IPS DF 6.9 (cell line): ENCODE measurements at places on chromosomes 7 and 10.

- no peak for DNase-seq
Measured at GRCh38 chr7:30285067-30285535, 704 bp downstream of the ZNRF2 start.

- DNase-seq, result no peak
Measured at GRCh38 chr10:61217851-61218565, 235.2 kb downstream of the TMEM26 start.

- DNase-seq, result no peak
Measured at GRCh38 chr7:117347480-117347879, 24.6 kb upstream of the WNT2 start.

- no peak for DNase-seq
Measured at GRCh38 chr7:28606421-28606820, 194.1 kb downstream of the CREB5 start.

- DNase-seq, result no peak
Measured at GRCh38 chr7:130879191-130879590, 145.2 kb upstream of the KLF14 start.

DNA sequence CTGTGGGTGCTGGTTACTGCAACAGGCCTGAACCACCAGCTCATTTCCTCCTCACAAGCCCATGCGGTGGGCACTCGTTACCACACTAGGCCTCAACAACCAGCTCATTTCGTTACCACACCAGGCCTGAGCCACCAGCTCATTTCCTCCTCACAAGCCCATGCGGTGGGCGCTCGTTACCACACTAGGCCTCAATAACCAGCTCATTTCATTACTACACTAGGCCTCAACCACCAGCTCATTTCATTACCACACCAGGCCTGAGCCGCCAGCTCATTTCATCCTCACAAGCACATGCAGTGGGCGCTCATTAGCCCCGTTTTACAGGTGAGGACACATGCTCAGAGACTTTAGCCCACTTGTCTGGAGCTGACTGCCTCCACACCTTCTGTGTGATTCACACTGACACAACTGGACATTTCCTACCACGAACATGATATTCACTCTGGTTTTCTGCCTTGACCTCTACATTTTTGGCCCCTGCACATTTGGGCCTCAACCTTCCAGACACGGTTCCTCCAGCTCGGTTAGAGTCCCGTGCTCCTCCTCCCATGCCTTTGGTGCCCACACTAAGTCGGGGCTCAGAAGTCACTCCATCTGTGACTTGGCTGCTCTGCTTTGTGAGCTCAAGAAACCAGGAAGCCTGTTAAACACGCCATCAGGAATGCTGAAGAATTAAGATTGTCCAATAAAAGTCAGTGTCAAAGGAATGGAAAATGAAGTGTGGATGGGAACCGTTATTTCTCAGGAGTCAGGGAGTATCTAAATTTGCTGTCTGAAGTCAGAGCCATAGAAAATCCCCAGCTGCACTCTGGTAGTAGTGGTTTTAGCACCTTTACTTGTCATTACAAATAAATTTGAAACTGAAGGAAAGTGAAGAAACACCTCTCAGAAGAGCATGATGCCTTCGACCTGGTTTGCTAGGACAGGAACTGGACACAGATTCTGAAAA lies 55.8 kb upstream of the LANCL2 start:
- no peak for DNase-seq

DNA sequence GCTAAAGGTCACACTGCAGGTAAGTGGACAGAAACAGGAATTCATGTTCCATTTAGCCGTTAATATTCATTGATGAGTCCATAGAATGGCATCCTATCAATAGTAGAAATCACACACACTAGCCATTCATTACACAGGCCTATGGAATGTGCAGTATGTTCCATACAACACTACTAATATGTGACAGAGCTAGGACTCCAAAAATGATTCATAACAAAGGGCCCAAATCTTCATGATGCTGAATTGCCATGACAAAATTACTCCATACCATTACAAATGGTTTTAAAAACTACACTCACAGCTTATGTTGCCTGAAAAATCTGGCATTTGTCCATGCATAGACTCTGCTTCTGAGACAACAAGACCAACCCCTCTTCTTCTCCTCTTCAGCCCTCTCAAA lies 549.1 kb downstream of the XPNPEP1 start:
- no peak for DNase-seq

DNA sequence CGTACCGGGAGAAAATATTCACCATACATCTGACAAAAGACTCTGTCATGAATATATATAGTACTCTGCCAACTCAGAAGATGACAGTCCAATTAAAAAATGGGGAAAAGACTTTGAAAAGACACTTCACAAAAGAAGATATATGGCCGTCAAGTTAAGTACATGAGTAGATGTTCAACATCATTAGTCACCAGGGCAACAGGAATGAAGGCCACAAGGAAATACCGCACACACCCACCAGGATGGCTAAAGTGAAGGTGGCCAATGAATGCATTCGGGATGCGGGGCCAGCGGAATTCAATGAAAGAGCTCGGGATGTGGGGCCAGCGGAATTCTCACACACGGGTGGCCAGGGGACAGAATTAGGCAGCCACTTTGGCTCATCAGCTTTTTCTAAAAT lies 42.2 kb downstream of the MAD1L1 start:
- no peak for DNase-seq

GRCh38 chr10:23457632-23458417 lies 18.9 kb downstream of the OTUD1 start:
- no peak for DNase-seq

DNA sequence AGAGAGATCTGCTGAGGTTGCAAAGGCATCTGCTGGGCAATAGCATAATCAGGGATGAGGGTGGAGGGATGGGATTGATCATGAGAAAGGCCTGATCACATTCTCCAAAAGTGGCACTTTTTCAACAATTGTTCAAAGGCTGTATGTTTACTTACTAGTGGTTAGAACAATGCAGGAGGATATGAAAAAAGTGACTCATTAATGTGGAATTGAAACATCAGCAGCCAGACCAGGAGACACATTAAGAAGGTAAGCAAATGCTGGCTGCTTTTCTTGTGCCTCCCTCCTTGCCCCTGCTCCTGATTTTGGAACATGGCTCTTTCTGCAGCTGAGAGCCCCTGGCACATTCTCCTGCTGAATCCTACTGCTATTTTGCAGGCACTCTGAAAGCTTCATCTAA lies 63.5 kb downstream of the FAM204A start:
- DNase-seq, result no peak

DNA sequence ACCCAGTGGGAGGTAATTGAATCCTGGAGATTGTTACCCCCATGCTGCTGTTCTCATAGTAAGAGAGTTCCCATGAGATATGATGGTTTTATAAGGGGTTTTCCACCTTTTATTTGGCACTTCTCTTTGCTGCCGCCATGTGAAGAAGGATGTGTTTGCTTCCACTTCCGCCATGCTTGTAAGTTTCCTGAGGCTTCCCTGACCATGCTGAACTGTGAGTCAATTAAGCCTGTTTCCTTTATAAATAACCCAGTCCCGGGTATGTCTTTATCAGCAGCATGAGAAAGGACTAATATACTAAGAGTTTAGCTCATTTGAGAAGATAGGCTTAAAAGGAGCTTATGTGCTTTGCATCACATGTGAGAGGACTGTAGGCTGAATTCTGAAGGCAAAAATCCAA lies 29.3 kb downstream of the TMEM248 start:
- DNase-seq, result no peak

DNA sequence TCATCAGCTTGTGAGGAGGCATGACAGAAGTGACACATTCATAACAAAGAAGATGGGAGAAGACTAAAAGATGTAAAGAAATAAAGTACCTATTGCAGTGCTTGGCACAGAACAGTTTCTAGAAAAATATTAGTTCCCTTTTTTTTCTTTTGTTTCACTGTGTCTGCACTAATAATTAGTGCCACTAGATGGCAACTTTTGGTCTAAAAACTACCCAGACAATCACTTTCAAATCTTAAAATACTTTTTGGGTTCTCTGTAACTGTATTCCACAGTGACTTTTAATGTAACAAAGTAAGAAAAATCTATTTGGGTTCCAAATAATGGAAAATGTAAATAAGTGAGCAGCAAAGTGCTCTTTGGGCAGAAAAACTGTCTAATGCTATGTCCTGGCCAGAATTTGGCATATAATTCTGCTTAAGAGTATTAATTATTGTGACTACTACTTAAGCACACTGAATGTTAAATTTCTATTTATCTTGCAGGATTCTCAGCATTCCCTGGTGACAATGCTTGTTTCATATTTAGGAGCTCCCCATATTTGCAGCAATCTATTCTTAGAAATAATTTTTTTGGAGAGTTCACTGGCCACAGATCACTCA lies 134.8 kb upstream of the KIF5B start:
- DNase-seq, result no peak

DNA sequence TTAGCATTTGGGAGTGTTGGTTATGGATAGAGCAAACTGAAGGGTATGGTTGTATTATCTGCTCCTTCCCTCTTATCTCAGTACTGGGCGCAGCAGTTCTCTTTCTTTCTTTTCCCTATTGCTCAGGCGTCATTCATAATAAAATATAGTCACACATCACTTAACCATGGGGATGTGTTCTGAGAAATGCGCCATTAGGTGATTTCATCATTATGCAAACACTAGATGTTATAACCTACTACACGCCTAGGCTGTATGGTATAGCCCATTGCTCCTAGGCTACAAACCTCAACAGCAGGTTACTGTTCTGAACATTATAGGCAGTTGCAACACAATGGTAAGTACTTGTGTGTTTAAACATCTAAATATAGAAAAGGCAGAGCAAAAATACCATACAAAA lies 401.7 kb downstream of the EXOC4 start:
- DNase-seq, result no peak

- no peak for DNase-seq
Measured at GRCh38 chr10:124091646-124092249, 1.6 kb downstream of the CHST15 start.

DNA sequence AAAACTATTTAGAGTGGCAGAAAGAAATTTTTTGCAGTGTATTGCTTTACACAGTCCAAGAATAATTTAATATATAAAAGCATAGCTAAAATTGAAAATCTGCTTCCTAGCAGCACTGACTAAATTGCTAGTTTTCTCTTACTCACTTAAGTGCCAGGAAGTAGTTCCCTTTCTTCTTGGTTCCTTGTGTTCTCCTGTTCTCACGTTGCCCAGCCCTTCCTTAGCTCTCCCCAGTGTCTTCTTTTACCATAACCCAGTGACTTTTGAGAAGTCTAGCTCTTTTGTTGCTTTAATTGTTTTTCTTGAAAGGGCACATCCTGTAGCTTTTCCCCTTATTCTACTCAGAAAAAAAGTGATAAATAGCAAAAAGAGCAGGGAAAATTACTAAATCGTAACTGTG lies 215.5 kb downstream of the THSD7A start:
- no peak for DNase-seq

- DNase-seq, result no peak
Measured at GRCh38 chr10:7146189-7146588, 264.6 kb downstream of the SFMBT2 start.

DNA sequence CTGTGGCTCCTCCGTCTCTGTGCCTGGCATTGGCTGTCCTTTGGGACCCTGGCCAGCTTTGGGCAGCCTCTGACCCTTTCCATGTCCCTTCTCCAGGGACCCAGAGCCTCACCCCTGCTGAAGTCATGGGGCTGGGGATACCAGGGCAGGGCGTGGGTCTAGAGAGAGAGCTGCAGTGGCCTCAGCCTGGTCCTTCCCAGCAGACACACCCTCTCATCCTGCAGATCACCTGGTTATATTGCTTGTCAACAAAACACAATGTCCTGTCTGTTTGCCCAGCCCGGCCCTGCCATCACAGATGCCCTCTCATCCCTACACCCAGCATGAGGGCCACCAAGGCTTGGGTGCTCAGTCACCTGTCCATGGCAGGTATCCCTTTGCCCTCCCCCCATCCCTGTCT lies 1.8 kb downstream of the MUC17 start:
- DNase-seq, result no peak

DNA sequence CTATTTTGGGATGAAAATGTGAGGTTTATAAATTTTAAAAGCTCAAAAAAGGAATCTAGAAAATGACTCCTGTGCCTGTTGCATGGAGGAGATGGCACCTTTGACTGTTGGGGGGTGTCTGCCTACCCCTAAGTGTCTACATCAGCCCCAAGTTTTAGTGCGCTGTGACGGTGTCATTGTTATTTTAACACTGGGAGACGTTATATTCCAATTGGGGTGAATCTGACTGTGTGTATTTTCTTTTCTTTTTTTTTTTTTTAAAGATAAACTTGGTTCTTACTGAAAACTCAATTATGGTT lies 517 bp downstream of the SRGN start:
- no peak for DNase-seq

DNA sequence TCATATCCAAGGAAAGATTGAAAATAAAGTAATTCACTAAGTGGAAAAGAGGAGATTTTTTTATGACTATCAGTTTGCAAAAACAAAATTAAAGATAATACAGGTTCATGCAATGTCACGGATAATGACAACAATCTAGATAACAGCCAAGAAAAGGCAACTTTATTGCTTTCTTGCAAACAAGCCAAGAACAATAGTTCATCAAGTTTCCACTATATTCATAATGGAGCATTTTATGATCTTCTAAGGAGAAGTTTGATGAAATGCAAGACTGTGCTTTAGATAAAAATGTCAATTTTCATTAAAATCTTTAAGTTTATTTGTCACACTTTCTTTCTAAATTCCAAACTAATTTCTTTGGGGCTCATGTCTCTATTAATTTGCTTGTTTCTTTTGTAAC lies 53.9 kb upstream of the NRP1 start:
- no peak for DNase-seq

DNA sequence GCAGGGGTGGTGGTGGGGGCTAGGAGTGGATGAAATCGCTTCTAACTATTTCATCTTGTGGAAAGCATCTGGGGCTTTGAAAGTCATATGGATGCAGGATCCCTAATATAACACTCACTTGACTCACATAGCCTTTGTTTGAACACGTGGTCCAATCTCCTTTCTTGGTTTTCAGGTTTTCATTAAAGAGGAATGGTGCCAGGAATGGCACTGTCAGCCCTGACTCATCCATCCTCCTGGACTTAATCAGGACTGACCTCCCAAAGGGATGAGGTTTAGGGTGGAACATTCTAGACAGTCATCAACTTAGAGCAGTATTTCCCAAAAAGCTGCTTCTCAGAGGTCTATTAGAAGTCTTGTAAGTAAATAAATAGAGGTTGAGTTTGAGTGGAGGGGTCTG lies 162.0 kb upstream of the PLXNA4 start:
- no peak for DNase-seq

DNA sequence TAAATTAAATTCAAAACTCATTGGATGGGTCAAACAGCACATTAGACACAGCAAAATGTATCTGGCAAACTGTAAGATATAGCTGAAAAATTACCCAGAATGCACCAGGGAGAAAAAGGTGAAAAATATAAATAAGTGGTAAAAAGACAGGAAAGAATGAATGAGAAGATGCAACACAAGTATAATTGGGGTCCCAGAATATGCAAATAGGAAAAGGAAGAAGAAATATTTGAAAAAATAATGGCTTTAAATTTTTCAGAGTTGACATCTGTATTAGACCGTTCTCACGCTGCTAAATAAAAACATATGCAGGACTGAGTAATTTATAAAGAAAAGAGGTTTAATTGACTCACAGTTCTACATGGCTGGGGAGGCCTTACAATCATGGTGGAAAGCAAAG lies 167.7 kb upstream of the PLXNA4 start:
- no peak for DNase-seq

- DNase-seq, result no peak
Measured at GRCh38 chr10:12608761-12609160, 259.4 kb downstream of the CAMK1D start.

GRCh38 chr7:123627851-123628250 lies 26.2 kb downstream of the ASB15 start:
- no peak for DNase-seq

- no peak for DNase-seq
Measured at GRCh38 chr10:11407939-11408338, 203.5 kb downstream of the USP6NL start.

GRCh38 chr10:114825513-114826253 lies 4.1 kb downstream of the FHIP2A start:
- no peak for DNase-seq

- no peak for DNase-seq
Measured at GRCh38 chr10:72409167-72409566, 54.4 kb upstream of the DNAJB12 start.
